ENCODE measurements at places on chromosomes 3 and 15.
A peak's percentile ranks its signal among the peaks of the same experiment; 100 is the strongest.

DNA sequence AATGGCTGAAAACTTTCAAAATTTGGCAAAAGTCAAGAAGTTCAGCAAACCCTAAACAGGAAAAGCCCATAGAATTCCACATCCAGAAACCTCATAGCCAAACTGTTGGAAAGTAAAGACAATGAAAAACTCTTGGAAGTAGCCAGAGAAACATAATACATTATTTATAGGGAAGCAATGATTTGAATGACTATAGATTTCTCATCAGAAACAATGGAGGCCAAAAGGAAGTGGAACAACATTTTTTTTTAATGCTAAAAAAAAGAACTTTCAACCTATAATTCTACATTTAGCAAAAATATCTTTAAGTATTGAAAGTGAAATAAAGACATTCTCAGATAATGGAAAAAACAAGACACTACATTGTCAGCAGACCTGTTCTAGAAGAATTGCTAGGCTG, 30.2 kb downstream of the ALPK3 start:
- no peak for DNase-seq

DNA sequence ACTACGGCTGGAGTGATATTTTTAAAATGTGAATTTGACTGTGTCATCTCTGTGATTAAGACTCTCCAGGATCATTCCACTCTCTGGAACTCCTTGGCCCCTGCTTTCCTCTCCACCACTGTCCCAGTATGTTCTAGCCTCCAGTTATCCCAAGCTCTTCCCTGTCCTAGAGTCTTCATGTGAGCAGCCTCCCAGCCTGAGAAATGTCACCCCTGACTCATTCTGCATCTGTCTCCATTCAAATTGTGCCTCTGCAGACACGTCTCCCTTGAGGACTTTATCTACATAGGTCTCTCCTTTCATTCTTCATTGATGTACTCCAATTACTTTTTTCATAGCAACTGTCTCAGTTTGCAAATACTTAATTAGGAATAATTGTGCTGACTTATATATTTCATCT, 317.7 kb upstream of the ADAMTS9 start:
- no peak for DNase-seq

GRCh38 chr15:69561071-69561784, 108.6 kb downstream of the RPLP1 start:
- DNase-seq: no peak

- DNase-seq: no peak
Measured at GRCh38 chr3:60970850-60971249, 280.4 kb downstream of the FHIT start.

DNA sequence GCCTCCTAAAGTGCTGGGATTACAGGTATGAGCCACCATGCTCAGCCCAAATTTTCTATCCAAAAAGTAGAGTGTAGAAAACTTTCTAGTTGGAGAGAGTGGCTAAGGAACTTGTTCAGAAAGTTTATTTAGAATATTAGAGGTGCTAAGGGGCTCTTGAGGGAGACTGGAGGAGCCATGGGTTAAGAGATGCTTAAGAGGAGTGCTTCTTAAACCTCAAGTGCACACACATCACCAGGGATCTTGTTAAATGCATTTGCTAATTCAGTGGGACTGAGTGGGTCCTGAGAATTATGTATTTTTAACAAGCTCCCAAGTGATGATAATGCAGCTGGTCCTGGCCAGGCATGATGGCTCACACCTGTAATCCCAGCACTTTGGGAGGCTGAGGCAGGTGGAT, 29.7 kb upstream of the SLMAP start:
- no peak for DNase-seq

GRCh38 chr15:70615435-70616310, 147.7 kb downstream of the UACA start:
- DNase-seq: no peak

GRCh38 chr3:65561617-65562016, 477.1 kb downstream of the MAGI1 start:
- DNase-seq: no peak

DNA sequence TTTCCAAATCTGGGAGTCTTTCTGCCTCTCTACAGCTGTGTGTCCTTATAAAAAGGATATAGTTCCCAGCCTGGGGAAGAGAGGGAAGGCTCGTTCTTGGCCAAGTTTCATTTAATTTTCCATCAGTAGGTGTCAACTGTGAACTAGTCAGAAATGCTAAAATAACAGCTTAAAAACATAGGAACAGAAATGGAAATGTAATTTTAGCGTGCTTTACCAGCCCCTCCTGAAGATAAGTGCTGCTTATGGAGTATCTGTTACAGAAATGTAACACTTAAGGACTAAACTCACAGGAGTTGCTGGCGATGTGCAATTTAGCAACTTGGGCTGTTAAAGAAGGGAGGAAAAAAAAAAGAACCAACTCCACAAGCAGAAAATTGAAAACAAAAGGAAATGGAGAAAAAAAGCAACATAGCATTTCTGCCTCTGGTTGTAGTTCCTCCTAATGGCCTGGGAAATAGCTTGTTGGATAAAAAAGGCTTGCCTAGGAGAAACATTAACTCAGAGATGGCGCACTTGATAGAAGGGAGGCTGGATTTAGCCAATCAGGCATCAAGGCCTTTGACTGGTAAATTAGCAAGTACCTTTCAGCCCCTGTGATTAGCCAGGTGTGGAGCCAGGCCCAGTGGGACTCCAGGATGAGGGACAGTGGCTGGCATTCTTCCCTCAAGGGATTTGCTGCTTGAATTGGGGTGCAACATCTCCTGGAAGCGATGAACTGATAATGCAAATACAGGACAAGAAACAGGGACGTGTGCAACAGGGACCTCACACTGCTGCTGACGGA, 84.3 kb downstream of the RPLP1 start:
- no peak for DNase-seq

DNA sequence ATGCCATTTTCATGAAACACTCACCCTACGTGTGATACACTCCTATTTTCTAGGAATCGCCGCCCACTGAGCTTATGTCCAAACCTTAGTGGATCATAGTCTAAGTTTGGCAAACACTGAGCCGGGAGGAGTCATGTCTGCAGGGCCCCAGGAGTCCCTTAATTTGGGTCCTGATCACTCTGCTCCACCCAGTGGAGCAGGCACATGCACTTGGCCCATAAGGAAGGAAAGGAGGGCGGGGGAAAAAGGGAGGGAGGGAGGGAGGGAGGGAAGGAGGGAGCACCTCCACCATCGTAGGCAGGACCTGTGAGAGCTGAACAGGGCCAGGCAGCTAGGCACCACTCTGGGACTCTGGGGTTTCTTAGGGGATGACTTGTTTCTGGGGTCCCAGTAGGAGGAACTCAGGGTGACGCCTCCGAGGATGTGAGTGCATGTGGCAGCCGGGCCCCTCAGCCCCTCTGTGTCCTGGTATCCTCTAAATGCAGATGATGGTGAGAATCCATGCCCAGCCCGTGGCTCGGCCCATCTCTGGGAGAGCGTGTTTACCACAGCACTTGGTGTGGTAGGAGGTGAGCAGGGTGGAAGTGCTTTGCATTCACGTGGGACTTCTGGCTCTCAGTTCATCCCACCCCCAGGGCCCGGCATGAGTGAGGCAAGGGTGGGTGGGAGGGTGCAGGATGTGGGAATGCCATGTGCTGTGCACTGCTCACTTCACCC, 109.4 kb downstream of the KLF13 start:
- DNase-seq: no peak

- no peak for DNase-seq
Measured at GRCh38 chr15:97014001-97014400, 683.5 kb downstream of the NR2F2 start.

- no peak for DNase-seq
Measured at GRCh38 chr3:142481196-142481595, 33.4 kb upstream of the XRN1 start.

GRCh38 chr3:48135552-48136495, 52.4 kb downstream of the CDC25A start:
- DNase-seq: no peak

DNA sequence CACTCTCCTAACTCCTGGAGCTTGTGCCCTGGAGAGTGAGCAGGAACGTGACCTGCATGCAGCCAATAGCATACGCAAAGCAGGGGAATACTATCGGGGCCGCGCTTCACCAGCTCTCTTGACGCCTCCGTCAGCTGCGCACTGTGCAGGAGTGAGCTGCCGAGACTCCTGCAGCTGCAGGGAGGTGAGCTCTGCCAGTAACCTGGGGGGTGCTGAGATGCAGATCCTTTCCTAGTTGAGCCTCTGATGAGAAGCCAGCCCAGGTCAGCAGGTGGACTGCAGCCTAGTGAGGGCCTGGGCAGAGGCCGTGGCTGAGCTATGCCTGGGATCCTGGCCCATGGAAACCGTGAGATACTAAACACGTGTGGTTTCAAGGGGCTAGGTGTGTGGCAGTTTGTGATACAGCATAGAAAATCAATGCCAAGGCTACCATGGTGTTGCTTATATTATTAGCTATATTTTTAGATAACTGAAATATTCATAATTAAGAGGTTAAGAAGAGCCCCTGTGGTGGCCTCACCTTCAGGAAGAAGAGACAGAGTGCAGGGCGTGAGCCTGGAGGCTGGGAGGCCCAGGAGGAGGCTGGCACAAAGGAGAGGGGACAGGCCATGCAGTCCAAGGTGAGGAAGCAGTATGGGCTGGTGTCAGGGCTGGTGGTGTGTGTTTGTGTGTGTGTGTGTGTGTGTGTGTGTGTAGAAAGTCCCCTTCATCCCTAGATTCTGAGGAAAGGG, 5.9 kb upstream of the DNAJB8 start:
- no peak for DNase-seq

DNA sequence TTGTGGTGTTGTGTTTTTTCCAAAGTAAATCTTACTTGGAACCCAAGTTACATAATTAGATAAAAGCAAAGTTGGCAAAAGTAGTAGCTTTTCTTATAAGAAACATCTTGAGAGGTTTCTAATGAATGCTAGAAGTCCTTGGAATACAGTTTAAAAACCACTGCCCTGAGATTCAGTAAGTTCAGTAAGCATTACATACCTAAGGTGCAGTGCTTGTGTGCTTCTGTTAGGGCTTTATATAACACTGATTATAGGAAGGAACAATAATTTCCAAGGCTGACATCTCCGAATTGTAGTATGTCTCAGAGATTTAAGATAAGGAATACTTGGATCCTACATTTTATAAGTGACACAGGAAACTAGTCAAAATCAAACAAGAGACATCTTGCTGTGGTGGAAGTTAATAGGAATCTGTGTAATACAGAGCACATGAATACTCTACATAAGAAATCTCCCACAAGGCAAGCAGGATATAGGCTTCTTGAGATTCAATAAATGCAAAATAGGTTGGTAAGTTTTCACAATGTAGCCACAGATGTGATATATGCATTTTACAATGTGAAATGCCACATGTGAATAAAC, 268.2 kb downstream of the LSAMP start:
- DNase-seq: no peak

- DNase-seq: no peak
Measured at GRCh38 chr3:29332195-29332637, 51.3 kb downstream of the RBMS3 start.

DNA sequence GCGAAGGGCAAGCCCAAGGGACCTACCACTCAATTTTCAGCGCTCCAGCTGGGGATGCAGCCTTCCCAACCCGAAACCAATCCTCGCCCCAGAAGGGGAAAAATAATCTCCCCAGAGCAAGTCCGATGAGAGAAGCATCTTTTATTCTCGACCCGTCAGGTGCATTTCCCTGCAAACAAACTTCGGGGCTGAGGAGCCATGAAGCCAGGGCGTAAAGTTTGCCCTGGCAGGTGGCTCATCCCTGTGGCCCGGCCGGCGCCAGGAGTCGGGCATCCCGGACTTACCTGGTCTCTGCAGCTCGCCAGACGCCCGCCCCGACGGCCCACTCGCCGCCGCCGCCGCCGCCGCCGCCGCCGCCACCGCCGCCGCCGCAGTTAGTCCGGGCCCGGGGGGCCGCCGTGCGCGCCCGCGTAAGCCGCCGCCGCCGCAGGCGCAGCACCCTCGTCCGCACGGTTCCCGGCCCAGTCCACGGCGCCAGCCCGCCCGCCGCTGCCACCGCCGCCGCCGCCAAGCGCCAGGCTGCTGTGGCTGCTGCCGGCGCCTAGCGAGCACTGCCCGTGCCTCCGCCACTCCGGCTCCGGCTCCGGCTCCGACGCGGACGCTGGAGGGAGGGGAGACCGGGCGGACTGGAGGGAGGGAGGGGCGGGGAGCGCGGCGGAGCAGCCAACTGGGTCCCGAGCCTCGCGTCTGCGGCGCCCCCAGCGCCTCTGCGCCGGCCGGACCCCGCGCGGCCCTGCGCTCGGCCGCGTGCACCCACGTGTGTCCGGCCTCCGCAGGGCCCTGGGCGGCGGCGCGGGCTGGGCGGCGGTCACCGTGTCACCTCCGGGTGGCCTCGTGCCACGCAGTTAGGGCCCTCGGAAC, at the start of gene CNTN3:
Gene CNTN3 (minus strand): TSS at position 553 of the 861 bp plus-strand sequence. CDS start 93,547 bp downstream, outside the sequence.
- DNase-seq: no peak

DNA sequence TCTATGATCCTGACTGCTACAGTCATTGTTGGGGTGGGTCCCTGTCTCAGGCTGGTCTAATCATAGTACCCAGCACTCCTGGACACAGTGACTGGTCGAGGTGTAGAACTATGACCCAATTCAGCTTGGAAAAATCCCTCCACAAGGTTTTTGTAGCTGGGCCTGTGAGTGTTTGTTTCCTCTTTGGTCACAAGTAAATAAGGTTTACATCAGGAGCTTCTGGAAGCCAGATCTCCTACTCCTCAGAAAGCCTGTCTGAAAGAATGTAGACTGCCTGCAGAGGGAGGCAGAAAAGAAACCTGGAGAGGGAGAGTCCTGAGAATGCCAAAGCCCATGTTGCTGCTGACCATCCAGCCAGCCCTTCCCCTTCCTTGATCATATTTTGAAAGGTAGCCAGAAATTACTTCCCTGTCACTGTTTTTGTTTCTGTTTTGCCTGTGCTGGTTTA, 123.2 kb downstream of the RAP2B start:
- peak; percentile 37 for DNase-seq

DNA sequence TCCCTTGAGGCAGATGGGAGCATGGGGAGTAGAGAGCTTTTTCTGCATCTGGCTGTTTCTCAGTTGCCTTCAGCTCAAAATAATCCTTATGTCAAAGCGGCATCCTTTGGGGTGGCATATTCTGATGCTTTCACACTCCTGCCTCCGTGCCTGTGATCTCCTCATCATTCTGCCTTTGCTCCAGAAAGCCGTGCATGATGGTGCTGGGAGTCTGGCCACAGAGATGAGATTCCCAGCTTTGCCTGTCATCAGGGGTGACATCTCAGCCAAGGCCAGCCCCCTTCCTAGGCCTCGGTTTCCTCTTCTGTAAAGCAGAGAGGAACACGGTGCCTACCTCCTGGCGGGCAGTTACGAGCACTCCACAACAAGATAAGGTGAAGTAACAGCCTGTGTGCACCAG, 96.3 kb upstream of the ALDH1A3 start:
- DNase-seq: no peak

DNA sequence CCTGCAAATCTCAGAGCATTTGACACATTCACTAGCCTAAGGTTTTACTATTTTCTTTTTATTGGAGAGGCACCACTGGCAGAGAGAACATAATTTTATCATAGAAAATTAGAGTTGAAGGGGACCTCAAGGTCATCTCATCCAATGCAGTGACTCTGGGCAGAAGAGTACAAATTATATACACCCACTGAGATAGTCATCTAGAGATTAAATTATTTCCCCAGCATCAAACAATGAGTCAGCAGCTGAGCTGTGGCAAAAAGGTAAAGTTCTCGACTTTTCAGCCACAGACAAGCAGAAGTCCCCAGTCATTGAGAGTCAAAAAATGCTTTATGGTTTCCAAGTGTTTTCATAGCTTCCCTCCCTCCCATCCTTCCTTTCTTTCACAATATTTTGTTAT, 39.3 kb upstream of the SEMA6D start:
- DNase-seq: no peak

Data from H4 (cell line).